ENCODE measurements at places on chromosomes 12 and 14.

- peak; percentile 54 for DNase-seq
Observed at GRCh38 chr12:25436206-25437030, 116.7 kb downstream of the LMNTD1 start.

DNA sequence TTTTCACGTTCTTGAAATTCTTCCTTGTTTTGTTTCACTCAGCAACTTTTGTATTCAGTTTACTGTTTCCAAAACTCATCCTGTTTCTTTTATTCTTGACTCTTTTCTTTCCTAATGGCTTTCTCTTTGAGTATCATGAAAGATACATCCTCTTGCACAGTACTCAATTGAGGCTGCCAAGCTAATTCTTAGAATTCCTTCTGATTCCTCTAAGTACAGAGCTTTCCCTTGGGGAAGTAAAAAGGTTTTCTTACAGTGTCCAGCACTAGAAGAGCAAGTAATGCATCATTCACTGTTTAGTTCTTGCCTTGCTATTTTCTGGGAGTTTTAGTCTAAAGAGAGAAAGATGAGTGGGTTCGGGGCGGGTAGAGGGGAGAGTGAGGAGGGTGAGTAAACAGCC is 154.1 kb downstream of the NEDD1 start:
- DNase-seq = no peak

- no peak for DNase-seq
Observed at GRCh38 chr12:64682572-64683277, 72.4 kb downstream of the RASSF3 start.

DNA sequence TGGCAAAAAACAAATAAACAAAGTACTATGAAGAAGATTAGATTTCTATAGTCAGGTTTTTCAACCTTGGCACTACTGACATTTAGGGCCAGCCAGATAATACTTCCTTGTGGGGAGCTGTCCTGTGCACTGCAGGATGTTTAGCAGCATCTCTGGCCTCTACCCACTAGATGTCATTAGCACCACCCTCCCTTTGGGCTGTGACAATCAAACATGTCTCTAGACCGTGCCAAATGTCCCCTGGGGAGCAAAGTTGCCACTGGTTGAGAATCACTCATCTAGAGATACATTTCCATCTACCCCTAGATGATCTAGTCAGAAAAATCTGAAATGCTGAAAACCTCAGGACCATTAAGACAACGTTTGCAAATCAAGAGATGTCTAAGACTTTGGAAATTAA is 29.9 kb downstream of the SRRM4 start:
- DNase-seq = no peak

DNA sequence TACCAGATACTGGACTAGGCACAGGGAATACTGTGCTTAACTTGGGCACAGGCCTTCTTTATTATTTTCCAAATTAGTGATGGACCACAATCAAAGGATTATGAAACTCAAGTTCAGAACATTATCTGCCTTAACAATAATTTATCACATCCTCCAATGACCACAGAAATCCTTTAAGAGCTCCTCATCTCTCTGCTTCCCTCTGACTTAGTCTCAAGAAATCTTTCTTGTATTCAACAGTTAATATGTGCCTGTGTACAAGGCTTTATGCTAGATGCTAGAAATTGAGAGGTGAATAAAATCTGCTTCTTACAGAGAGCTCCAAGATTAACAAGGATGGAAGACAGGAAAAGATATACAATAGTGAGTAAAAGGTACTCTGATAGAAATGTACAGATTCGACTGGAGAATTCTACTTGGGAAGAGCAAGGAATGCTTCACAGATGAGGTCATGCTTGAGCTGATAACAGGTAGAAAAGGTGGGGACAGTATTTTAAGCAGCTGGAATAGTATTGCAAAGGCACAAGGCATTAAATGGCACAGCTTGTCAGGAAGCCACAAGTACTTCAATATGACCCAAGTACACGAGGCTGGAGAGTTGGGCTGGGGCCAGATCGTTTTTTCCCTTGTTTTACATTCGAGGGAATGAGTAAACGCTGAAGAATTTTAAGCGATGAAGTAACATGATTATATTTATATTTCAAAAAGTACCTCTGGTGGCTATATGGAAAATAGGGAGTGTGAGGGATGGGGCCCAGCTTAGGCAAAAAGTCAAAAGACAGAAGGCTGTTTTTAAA is 55.1 kb upstream of the ARID2 start:
- DNase-seq = no peak

- DNase-seq = no peak
Observed at GRCh38 chr12:124463341-124463921, 104.0 kb downstream of the NCOR2 start.

GRCh38 chr12:25152055-25152454 is 42.9 kb downstream of the DNAI7 start:
- DNase-seq = no peak

GRCh38 chr12:62604871-62605270 is 138.2 kb downstream of the MON2 start:
- peak; percentile 52 for DNase-seq
